ENCODE measurements at places on chromosomes 1 and 21.
A peak's percentile ranks its signal among the peaks of the same experiment; 100 is the strongest.

DNA sequence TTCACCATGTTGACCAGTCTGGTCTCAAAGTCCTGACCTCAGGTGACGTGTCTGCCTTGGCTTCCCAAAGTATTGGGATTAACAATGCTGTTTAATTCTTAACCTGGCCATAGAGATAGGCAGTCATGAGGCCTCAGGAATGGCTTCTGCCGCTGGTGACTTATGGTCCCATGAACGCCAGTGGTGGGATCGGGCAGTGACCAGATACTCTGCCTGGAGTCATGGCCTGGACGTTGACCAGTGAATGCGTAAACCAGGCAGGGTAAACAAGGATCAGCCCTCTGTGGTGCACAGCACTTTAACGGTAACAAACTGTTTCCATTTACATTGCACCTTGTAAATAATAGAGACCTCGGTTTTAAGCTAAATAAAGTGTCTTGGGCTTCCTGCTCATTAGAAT lies 23.0 kb downstream of the MTARC1 start:
- DNase-seq: no peak

DNA sequence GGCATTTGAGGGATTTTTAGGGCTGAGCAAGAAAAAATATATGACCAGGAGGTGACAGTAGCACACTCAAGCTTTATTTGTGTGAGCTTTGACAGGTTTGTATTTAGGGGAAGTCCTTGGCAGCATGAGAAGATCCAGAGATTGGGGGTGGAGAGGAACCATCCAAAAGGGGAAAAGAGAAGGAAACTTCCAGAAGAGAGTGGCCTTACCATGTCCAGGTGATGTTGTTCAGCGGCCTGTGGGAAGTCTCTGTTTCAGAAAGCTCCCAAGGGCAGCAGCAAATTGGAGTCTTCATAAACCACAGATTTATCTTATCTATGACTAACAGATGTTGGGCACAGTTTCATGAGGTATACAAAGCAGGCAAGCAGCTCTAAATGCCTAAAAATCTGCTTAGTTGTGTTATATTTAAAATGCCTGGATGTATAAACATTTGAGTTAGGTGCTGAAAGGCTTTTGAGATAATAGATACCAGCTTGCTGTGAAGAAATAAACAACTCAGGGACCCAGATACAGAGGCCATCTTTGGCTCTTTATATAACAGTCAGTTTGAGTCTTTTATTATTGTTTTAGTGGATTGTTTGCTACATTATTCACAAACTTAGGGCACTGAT lies 21.2 kb upstream of the ADAR start:
- DNase-seq: no peak

GRCh38 chr1:9787702-9788101 lies 36.1 kb downstream of the CLSTN1 start:
- DNase-seq: no peak

- no peak for DNase-seq
These were observed 145.3 kb downstream of the SEC16B start for GRCh38 chr1:177824508-177824982.

- no peak for DNase-seq
These were observed 31.7 kb downstream of the AK5 start for GRCh38 chr1:77313491-77313890.

GRCh38 chr1:170623171-170623570 lies 40.8 kb upstream of the PRRX1 start:
- DNase-seq: peak; percentile 63

GRCh38 chr1:207240325-207241101 lies 81.0 kb upstream of the CD55 start:
- DNase-seq: no peak

DNA sequence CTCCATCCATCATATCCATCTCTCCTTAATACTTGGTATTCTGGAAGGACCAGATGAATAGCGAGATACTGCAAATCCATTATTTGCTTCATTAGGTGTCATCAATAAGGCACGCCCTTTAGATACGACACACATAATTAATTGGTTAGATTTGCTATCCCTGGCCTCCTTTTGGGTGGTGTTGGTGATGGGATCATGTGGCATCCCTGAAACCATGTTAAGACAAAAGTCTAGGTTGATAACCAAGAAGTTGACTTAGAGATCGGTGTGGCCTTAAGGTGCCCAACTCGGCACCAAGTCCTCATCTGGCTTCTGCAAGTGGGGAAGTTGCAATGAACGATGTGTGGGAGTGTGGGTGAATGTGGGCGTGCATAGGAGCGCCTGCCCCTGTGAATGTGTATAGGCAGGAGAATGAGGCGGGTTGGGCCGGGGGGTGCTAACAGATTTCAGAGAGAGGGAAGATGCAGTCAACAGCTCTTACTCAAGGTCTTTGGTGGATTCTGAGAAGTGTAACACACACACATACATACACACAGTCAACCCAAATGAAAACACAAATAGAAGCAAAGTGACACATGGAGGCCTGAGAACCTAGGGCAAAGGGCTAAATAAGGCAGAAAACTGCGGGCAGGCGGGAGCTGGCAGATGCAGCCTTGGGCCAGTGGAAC lies 415.7 kb upstream of the ESRRG start:
- DNase-seq: no peak
